ENCODE measurements at places on chromosomes 2 and 18. TPM values are rescaled to one million over a fixed set of nuclear protein-coding genes. Genes with fewer than 3 reads are reported as not detected.

DNA sequence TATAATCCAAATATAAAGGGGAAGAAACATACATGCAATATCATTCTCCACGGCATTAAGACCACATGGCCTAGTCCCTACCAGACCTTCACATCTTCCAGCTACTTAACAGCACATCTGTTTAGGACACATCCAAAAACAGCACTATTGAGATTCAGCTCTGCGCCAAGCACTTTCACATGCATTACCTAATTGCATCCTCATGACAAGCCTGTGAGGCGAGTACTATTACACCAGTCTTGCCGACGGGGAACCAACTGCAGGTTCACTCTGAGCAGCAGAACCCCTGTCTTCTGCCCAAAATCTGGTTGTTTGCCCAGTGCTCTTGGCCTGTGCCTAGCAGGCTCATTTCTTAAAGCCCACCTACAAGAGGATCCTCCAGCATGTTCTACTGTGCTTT, 66.7 kb downstream of the AAK1 start:
- H3K4me3 ChIP-seq: no peak overlapping the region
- H3K27ac ChIP-seq: no peak overlapping the region

DNA sequence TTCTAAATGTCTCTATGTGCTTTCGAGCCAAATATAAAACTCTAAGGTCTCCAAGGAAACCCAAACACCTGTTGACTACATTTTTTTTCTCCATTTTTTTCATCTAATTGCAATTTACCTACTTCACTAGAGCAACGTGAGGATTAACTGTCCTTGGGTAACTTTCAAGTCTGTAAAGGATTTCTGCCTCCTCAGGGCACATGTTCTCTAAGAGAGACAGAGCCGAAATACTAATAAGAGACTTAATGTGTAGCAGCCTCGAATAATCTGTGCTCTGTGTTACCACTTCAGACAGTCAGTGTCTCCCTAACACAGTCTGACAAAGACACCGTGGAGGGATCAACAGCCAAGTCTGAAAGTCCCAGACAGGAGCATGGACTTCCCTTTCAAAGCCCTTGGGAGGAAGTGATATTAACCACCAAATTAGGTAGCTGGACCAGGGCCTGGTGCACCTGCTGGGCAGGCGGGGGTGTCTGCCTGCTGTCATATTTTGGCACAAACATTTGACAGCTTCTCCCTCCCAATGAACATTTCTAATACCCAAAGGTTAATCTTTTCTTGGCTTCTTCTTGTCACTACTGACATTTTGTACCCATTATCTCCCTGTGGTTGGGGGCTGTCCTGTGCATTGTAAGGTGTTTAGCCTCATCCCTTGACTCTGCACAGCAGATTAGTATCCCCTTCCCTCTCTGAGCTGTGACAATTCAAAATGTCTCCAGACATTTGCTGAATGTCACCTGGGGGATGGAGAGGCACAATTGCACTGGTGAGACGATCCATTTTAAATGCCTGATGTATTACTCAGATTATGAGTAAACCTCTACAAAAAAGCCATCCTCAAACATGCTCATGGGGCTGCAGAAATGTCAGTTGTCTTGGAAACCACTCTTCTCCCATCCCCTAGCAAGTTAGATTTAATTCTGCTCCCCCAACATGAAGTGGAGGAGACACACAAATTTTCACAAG, 45.7 kb upstream of the LYPD1 start:
- DNase-seq: no peak
- H3K4me1 ChIP-seq: no peaks in the 10 kb centered on the region
- no peak overlapping the region for H3K4me3 ChIP-seq
- no peak overlapping the region for H3K27ac ChIP-seq
- no peaks in the 10 kb centered on the region for H3K36me3 ChIP-seq

GRCh38 chr2:72781480-72781879, 44.4 kb downstream of the EXOC6B start:
- DNase-seq: no peak
- peaks cover 19% of the 10 kb centered on the region for H3K4me1 ChIP-seq
- no peak overlapping the region for H3K4me3 ChIP-seq

The SCG2 gene
- total RNA-seq: 0.71 TPM
